ENCODE measurements at places on chromosomes 12 and 14. TPM values are rescaled to one million over a fixed set of nuclear protein-coding genes. Genes with fewer than 3 reads are reported as not detected.

Gene RD3L
- total RNA-seq, result not detected

Gene SSTR1
- 0.07 TPM for total RNA-seq

Gene FAM222A
- 1.8 TPM for total RNA-seq

Gene PLEK2
- total RNA-seq, result 2.2 TPM

Gene DCTN2
- total RNA-seq, result 249 TPM

Gene BICDL1
- not detected for total RNA-seq

Gene TPCN1
- total RNA-seq, result 3.9 TPM

Gene CRIP1
- not detected for total RNA-seq

Data from MG63 (cell line).